ENCODE measurements at places on chromosomes 7 and 10.

- H3K27me3 ChIP-seq, result no peaks in the 10 kb centered on the region
- H3K4me1 ChIP-seq, result no peaks in the 10 kb centered on the region
- H3K4me3 ChIP-seq, result no peak overlapping the region
- no peaks in the 10 kb centered on the region for H3K36me3 ChIP-seq
- H3K27ac ChIP-seq, result no peak overlapping the region
These were observed 261.8 kb downstream of the ELFN1 start for GRCh38 chr7:1931951-1932270.

DNA sequence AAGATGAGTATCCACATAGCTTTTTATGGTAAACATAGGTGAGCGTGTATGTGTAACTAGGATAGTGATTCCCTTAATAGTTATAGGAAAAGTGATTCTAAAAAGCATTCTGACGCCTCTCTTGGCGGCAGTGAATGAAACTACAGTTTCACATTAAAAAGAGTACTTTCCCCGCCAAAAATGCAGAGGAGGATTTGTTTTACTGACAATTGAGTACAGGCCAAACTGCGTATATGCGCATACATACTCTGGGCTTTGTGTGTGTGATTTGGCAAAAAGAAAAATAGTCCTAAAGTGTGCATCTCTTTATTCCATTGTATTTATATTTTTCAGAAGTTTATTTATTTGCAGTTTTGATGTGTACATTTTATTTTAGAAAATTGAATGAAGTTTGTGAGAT is 10.3 kb downstream of the CUL1 start:
- no peak for DNase-seq
- H3K27me3 ChIP-seq, result no peaks in the 10 kb centered on the region
- H3K4me3 ChIP-seq, result no peak overlapping the region
- peaks cover 40% of the 10 kb centered on the region for H3K4me1 ChIP-seq
- no peaks in the 10 kb centered on the region for H3K36me3 ChIP-seq

GRCh38 chr7:67463316-67463715 is 466.7 kb downstream of the TYW1 start:
- peaks cover 5% of the 10 kb centered on the region for H3K4me1 ChIP-seq
- no peak overlapping the region for H3K4me3 ChIP-seq
- DNase-seq, result no peak
- H3K36me3 ChIP-seq, result no peaks in the 10 kb centered on the region
- H3K27ac ChIP-seq, result no peak overlapping the region
- H3K27me3 ChIP-seq, result no peaks in the 10 kb centered on the region

GRCh38 chr7:98186452-98187137 is 24.6 kb upstream of the BHLHA15 start:
- DNase-seq, result no peak
- H3K27me3 ChIP-seq, result no peaks in the 10 kb centered on the region
- H3K36me3 ChIP-seq, result peaks cover 15% of the 10 kb centered on the region
- H3K4me1 ChIP-seq, result no peaks in the 10 kb centered on the region
- peak overlapping the region; percentile 86 for H3K27ac ChIP-seq
- no peak overlapping the region for H3K4me3 ChIP-seq
